ENCODE measurements at places on chromosomes 3 and 15.
A peak's percentile ranks its signal among the peaks of the same experiment; 100 is the strongest.

DNA sequence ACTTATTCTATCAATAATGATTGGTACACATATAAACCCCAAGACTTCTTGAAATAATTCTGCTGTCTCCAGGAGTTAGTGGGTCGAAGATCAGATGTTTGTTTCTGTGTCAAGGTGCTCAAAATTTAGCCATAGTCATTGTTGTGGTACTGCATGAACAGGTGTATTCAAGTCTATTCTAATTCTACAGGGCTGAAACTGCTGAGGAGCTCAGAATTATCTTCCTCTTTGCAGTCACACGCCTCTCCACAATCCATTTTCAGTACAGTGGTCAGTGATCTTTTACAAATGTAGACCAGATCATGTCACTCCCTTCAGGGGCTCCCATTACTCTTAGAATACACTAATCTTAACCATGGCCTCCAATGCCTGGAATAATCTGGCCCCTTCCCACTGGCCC, 527.5 kb downstream of the NTRK3 start:
- no peak for DNase-seq

GRCh38 chr15:91752081-91752785, 101.3 kb upstream of the SLCO3A1 start:
- DNase-seq = no peak

DNA sequence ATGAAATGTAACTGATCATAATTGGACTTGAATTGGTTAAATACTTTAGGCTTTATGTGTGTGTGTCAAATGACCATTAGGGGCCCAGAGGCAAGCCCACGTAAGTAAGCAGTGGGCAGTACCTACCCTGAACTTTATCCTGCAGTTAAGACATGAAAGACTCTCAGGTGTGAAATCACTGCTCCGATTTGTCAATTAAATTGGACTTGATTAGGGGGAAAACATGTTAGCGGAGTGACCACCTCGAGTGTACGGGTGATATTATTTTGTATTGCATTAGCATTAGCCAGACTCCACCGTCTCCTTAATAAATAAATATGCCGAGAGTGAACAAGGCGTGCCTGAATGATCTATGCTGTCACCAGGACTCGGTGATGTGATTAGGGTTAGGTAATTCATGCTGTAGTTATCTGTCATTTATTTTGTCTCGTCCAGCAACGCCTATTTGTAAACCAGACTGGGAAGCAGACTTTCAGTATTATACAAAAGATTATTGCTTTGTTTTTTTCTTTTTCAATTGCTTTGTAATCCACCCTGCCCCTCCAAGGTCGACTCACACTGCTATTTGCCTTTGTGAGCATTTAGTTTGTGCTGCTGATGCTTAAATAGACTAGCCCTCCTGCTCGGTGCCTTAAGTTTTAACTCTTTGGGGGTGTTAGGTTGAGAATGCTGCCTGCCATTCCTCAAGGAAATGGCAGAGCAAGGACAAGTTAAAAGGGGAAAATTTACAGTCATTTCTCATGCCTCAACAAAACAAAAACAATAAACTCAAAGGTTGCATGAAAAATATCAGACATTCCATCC, 1.8 kb downstream of the RBMS3 start:
- no peak for DNase-seq

DNA sequence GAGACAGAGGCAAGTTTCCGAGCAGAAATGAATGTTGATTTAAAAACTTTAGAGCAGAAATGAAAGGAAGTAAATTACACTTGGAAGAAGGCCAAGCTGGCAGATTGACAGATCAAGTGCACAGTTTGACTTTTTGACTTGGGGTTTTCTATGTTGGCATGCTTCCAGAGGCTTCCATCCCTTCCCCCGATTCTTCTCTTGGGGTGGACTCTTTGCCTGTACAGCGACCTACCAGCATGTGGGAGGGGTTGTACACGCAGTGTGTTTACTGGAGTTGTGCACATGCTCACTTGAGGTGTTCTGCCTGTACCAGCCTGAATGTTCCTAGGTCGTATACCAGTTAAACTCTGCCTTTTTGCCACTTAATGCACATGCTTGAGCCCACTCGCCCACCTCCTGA, 701.5 kb upstream of the GBE1 start:
- no peak for DNase-seq

- DNase-seq = peak; percentile 35
These were observed 92.2 kb downstream of the KLHL25 start for GRCh38 chr15:85702321-85703101.

DNA sequence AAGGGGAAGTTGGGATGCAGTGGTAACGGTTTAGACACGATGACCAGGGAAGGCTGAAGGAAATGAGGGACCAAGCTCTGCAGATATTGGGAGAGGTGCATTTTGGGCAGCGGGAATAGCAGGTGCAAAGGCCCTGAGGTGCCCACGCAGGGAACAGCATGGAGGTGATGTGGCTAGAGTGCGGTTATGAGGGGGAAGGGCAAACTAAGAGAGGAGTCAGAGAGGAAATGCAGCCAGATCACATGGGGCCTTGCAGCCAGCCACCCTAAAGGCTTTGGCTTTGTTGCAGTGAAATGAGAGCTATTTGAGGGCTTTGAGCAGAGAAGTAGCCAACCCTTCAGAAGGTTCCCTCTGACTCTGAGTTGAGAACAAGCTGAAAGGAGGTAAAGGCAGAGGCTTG, 2.6 kb downstream of the SPATA12 start:
- DNase-seq = no peak

GRCh38 chr15:87986776-87987175, 269.8 kb downstream of the NTRK3 start:
- DNase-seq = no peak

Measured in stimulated activated CD4-positive, alpha-beta T cell treated with anti-CD3 and anti-CD28 coated beads, Interleukin-15, amount 100 ng/mL, for 24 hours (primary cell).